ENCODE measurements at places on chromosomes 2 and 18.

DNA sequence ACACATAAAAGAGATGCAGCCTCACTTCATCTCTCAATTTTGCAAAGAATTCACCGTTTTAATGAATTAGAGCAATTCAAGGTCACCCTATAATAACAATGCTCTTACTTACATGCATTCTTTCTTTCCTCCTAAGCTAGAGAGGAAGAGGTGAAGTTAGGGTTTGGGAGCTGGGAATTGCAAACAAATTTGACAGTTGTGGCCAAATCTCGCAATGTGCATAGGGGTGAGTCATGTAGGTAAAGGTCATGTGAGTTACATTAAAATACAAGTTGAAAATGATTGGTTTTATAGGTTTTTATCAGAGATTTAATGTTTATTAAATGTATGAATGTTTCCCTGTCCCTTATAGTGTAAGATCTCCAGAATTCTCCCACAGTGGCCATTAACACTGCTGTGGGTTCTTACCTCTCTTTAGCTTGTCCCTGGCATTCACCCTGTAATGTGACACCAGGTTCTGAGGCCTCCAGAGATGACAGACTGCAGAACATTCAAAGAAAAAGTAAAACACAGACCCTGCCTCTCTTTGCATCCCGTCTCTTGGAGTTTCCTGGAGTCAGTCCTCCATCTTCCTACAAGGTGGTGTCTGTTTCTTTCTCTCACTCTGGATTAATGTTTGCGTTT, 53.7 kb upstream of the LGALSL start:
- H3K36me3 ChIP-seq: no peaks in the 10 kb centered on the region
- H3K27me3 ChIP-seq: peaks cover 6% of the 10 kb centered on the region
- no peak for DNase-seq
- H3K4me3 ChIP-seq: no peak overlapping the region
- H3K4me1 ChIP-seq: no peaks in the 10 kb centered on the region

DNA sequence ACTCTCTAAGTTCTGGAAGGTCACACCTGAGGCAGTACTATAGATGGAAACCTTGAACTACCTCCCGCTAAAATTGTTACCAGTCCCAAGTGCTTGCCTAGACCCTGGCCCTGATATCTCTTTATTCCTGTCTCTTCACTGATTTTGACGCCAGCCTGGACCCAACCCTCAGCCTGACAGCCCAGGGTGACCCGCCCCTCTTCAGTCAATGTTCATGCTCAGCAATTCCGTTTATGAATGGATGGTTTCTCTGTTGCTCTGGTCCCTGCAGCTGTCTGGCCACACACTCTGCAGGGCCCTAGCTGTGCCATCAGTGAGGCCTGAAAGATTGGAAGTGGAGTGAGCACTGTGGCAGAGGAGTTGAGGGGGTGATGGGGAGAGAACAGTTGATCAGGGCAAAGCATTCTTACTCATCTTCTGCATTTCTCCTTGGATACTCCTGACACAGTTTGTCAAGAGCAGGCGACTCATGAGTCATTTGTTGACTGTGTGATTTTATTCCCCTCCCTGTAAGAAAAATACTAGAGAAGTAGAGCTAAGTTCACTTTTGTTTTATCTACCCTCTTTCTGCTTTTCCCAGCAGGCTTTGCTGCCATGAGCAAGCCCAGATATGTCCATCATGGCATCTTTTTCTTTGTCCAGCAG, 46.0 kb downstream of the NPAS2 start:
- H3K27ac ChIP-seq: no peak overlapping the region
- H3K36me3 ChIP-seq: peaks cover 4% of the 10 kb centered on the region
- peaks cover 2% of the 10 kb centered on the region for H3K27me3 ChIP-seq
- no peak overlapping the region for H3K4me3 ChIP-seq

GRCh38 chr2:124323321-124323720, 298.2 kb downstream of the CNTNAP5 start:
- no peak overlapping the region for H3K4me3 ChIP-seq
- H3K27me3 ChIP-seq: no peaks in the 10 kb centered on the region
- DNase-seq: no peak
- no peaks in the 10 kb centered on the region for H3K36me3 ChIP-seq
- no peaks in the 10 kb centered on the region for H3K4me1 ChIP-seq
- no peak overlapping the region for H3K27ac ChIP-seq

DNA sequence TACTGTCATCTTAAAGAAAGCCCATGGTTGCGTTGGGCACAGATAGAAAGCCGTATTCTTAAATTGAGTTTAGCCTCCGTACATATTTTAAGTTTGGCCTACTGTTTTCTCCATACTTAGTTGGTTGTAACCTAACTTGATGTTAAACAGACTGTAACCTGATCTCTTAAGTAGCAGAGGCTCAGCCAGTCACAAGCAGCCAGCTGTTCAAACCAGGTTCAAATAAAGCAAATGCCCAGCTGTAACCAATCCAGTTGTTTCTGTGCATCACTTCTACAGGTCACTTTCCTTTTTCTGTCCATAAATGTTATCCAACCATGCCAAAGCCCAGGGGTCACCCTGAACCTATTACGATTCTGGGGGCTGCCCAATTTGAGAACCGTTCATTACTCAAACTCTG, 10.0 kb upstream of the THADA start:
- no peak for DNase-seq
- no peak overlapping the region for H3K27ac ChIP-seq
- H3K4me3 ChIP-seq: no peak overlapping the region
- no peaks in the 10 kb centered on the region for H3K27me3 ChIP-seq
- H3K4me1 ChIP-seq: peaks cover 2% of the 10 kb centered on the region

- peak overlapping the region; percentile 82 for H3K27ac ChIP-seq
- DNase-seq: peak; percentile 60
- peaks cover 5% of the 10 kb centered on the region for H3K36me3 ChIP-seq
- peak overlapping the region; percentile 87 for H3K4me3 ChIP-seq
These were observed 1.0 kb downstream of the UBR3 start for GRCh38 chr2:169828141-169828811.

GRCh38 chr2:74845217-74845751, 11.4 kb downstream of the HK2 start:
- H3K27me3 ChIP-seq: no peaks in the 10 kb centered on the region
- no peak overlapping the region for H3K4me3 ChIP-seq
- H3K4me1 ChIP-seq: peaks cover 96% of the 10 kb centered on the region
- no peak for DNase-seq

Measured in activated naive CD8-positive, alpha-beta T cell treated with anti-CD3 and anti-CD28 coated beads, Interleukin-2, amount 50 U/mL, for 24 hours (primary cell).